Right atrium auricular region (tissue), 2 donors: ENCODE measurements at places on chromosomes 4 and X. TPM values are rescaled to one million over a fixed set of nuclear protein-coding genes. Genes with fewer than 3 reads are reported as not detected.

HMX1 gene
- total RNA-seq = not detected

GRCh38 chrX:149365061-149365460 lies 140.0 kb downstream of the IDS start:
- H3K27ac ChIP-seq = no peak overlapping the region
- H3K4me1 ChIP-seq = no peaks in the 10 kb centered on the region
- H3K27me3 ChIP-seq = no peaks in the 10 kb centered on the region
- no peak for DNase-seq

- no peaks in the 10 kb centered on the region for H3K27me3 ChIP-seq
- H3K36me3 ChIP-seq = no peaks in the 10 kb centered on the region
- no peak overlapping the region for H3K27ac ChIP-seq
- DNase-seq = no peak
These were observed 2.6 kb downstream of the TEX13B start for GRCh38 chrX:107979534-107979933.

- DNase-seq = no peak
- no peaks in the 10 kb centered on the region for H3K4me1 ChIP-seq
- H3K4me3 ChIP-seq = no peak overlapping the region
- H3K27ac ChIP-seq = no peak overlapping the region
- no peaks in the 10 kb centered on the region for H3K27me3 ChIP-seq
These were observed 199.3 kb upstream of the FAT4 start for GRCh38 chr4:125115476-125115875.

CCNA2 gene
- total RNA-seq = 1.3 TPM

GRCh38 chr4:148730082-148730640 lies 287.9 kb upstream of the NR3C2 start:
- no peak overlapping the region for H3K4me3 ChIP-seq
- H3K4me1 ChIP-seq = no peaks in the 10 kb centered on the region
- H3K27ac ChIP-seq = no peak overlapping the region
- no peaks in the 10 kb centered on the region for H3K27me3 ChIP-seq

DNA sequence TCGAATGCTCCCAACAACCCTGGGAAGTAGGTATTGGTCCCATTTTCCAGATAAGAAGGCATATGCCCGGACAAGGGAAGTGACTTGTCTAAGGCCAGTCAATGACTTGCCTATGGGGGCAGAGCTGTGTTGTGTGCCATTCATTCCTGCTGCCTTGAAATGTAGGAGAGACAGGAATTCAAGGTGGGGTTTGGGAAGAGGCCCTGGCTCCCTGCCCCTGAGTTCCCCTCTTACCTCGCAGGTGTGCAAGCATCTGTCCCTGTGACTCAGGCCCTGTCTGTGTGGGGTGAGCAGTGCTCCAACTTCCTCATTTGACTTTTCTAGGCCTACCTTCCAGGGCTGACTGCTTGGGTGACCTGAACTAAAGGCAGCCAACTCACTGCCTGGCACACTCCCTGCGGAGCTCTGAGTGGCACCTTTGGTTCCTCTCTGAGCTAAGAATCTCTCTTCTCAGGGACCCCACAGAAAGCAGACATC lies 5.1 kb downstream of the EFNB1 start:
- H3K4me1 ChIP-seq = no peaks in the 10 kb centered on the region
- no peak overlapping the region for H3K27ac ChIP-seq
- H3K4me3 ChIP-seq = no peak overlapping the region
- DNase-seq = peak; percentile 38

GRCh38 chrX:137424679-137425078 lies 141.2 kb upstream of the ZIC3 start:
- H3K4me3 ChIP-seq = no peak overlapping the region
- H3K27me3 ChIP-seq = peaks cover 35% of the 10 kb centered on the region
- H3K4me1 ChIP-seq = peaks cover 16% of the 10 kb centered on the region
- DNase-seq = no peak
- no peak overlapping the region for H3K27ac ChIP-seq

GRCh38 chrX:9953396-9953795 lies 13.8 kb upstream of the CLDN34 start:
- no peaks in the 10 kb centered on the region for H3K27me3 ChIP-seq
- no peak for DNase-seq
- no peak overlapping the region for H3K27ac ChIP-seq
- H3K36me3 ChIP-seq = no peaks in the 10 kb centered on the region
- no peak overlapping the region for H3K4me3 ChIP-seq

MAOB gene
- total RNA-seq = 21.0 TPM

CDS1 gene
- total RNA-seq = 0.98 TPM

DNA sequence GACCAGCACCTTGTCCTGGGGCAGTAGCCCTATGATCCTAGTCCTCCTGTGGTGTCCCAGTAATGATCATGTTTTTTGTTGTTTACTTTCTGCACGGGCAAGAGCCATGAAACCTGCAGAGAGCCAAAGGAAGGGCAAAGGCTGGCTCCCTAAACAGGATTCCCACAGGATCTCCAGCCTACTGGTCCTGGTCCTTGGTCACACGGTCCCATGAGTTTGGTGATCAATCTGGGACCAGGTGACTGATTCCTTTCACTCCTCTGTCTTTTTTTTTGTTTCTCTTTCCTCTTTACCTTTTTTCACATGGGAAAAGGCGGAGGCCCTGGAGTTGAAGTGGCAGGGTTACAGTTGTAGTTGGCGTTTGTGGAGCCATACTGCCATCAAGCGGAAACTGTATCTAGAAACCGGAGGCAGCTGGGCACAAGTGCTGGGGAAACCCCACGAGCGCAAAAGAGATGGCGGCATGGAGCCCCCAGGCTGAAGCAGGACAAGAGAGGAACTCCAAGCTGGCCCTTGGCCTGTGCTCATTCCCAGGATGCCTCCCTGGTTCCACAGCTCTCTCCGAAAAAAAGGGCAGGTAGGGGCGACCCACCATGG lies 34.6 kb downstream of the NBDY start:
- H3K4me1 ChIP-seq = no peaks in the 10 kb centered on the region
- H3K27ac ChIP-seq = peak overlapping the region; percentile 69
- H3K36me3 ChIP-seq = no peaks in the 10 kb centered on the region
- H3K4me3 ChIP-seq = peak overlapping the region; percentile 49
- H3K27me3 ChIP-seq = no peaks in the 10 kb centered on the region

DNA sequence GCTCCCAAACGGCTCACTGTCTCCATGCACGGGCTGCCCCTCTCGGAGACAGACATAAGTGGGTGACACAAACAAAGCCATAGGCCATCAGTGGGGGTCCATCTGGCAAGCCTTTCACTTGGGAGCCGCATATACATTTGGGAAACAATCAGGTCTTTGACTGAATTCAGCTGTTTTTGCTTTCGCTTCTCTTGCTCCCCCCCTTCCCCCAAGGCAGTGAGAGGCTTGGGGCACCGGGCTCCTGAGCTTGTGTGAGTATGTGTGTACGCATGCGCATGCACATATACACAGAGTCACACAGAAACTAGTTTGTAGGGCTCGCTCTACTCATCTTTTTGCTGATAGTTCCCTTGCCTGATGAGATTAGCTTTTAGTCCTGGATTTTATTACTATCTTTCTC lies 284.4 kb downstream of the AFF2 start:
- H3K27me3 ChIP-seq = no peaks in the 10 kb centered on the region
- no peak overlapping the region for H3K27ac ChIP-seq
- no peak overlapping the region for H3K4me3 ChIP-seq
- no peaks in the 10 kb centered on the region for H3K4me1 ChIP-seq
- no peaks in the 10 kb centered on the region for H3K36me3 ChIP-seq

SPANXN3 gene
- not detected for total RNA-seq

S100P gene
- 0.35 TPM for total RNA-seq

CSN2 gene
- not detected for total RNA-seq

- H3K4me3 ChIP-seq = no peak overlapping the region
- no peaks in the 10 kb centered on the region for H3K27me3 ChIP-seq
- DNase-seq = no peak
- H3K4me1 ChIP-seq = no peaks in the 10 kb centered on the region
These were observed 87.8 kb downstream of the PPA2 start for GRCh38 chr4:105386012-105386411.

GRCh38 chr4:24754571-24754970 lies 40.8 kb upstream of the SOD3 start:
- H3K27ac ChIP-seq = no peak overlapping the region
- H3K4me3 ChIP-seq = no peak overlapping the region
- no peaks in the 10 kb centered on the region for H3K27me3 ChIP-seq
- no peaks in the 10 kb centered on the region for H3K36me3 ChIP-seq

GRCh38 chr4:47050761-47051725 lies 19.7 kb downstream of the GABRB1 start:
- DNase-seq = no peak
- H3K36me3 ChIP-seq = no peaks in the 10 kb centered on the region
- H3K27ac ChIP-seq = no peak overlapping the region
- no peak overlapping the region for H3K4me3 ChIP-seq
- H3K4me1 ChIP-seq = no peaks in the 10 kb centered on the region
- H3K27me3 ChIP-seq = no peaks in the 10 kb centered on the region

GRCh38 chr4:168612450-168613135 lies 115.7 kb downstream of the PALLD start:
- no peak for DNase-seq
- no peak overlapping the region for H3K27ac ChIP-seq
- H3K4me3 ChIP-seq = no peak overlapping the region
- no peaks in the 10 kb centered on the region for H3K27me3 ChIP-seq
- no peaks in the 10 kb centered on the region for H3K36me3 ChIP-seq

- no peak overlapping the region for H3K4me3 ChIP-seq
- H3K27ac ChIP-seq = no peak overlapping the region
- no peaks in the 10 kb centered on the region for H3K36me3 ChIP-seq
- H3K27me3 ChIP-seq = no peaks in the 10 kb centered on the region
- DNase-seq = no peak
These were observed 24.4 kb downstream of the DGAT2L6 start for GRCh38 chrX:70201732-70202131.

DNA sequence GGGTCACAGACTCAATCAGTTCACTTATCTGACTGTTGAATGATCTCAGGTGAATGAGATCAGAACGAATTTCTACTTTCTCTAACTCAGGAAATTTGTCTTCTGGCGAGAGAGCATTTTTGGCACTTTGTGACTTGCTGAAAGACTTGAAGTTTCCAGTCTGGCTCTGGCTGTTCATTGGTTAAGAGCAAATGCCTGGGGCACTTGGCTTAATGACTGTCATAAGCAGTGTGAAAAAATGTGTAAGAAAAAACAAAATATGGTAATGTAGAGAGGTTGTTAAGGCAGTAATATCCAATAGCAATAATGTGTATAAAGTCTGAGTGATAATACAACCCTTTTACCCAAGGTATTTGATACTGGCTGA lies 71.3 kb upstream of the PGRMC2 start:
- no peak overlapping the region for H3K4me3 ChIP-seq
- peaks cover 30% of the 10 kb centered on the region for H3K4me1 ChIP-seq
- H3K27ac ChIP-seq = peak overlapping the region; percentile 79
- no peaks in the 10 kb centered on the region for H3K27me3 ChIP-seq
- no peaks in the 10 kb centered on the region for H3K36me3 ChIP-seq

DNA sequence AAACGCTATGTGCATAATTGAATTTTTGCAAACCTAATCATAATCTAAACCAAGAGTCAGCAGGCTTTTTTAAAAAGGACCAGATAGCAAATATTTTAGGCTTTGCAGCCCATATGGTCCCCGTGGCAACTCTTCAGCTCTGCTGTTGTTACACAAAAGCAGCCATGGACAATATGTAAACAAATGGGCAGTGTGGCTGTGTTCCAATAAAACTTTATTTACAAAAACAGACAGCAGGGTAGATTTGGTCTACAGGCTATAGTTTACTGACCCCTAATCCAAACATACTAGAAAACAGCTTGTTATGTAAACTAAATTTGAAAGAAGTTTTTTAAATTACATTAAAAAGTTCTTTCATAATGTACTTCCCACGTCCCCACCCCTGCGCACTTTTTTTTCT lies 53.1 kb downstream of the FUNDC1 start:
- no peak overlapping the region for H3K27ac ChIP-seq
- H3K4me1 ChIP-seq = no peaks in the 10 kb centered on the region
- no peaks in the 10 kb centered on the region for H3K36me3 ChIP-seq

TMPRSS11B gene
- total RNA-seq = not detected

GRCh38 chr4:155495572-155496293 lies 119.0 kb upstream of the MAP9 start:
- H3K36me3 ChIP-seq = no peaks in the 10 kb centered on the region
- H3K27me3 ChIP-seq = no peaks in the 10 kb centered on the region
- no peak for DNase-seq
- peak overlapping the region; percentile 65 for H3K27ac ChIP-seq
